ENCODE measurements at places on chromosomes 3 and 15.

GRCh38 chr3:32405711-32406323, 14.2 kb downstream of the CMTM7 start:
- DNase-seq, result no peak

GRCh38 chr3:13115991-13116390, 42.8 kb upstream of the IQSEC1 start:
- peak; percentile 14 for DNase-seq

- no peak for DNase-seq
Measured at GRCh38 chr3:32757618-32758374, 60.0 kb upstream of the TRIM71 start.

DNA sequence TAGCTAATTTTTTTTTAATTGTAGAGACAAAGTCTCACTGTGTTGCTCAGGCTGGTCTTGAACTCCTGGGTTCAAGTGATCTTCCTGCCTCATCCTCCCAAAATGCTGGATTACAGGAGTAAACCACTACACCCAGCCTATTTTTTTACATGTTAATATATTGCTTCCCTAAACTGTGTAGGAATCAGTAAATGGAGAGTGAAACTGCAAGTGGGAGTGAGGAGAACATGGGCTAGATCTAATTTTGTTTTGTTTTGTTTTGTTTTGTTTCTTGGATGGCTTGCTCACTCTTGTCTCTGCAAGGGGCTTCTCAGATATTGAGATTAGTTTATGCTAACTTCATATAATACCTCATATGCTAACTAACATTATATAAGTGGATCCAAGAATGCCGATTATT, 31.5 kb downstream of the PARP15 start:
- no peak for DNase-seq
